Urinary bladder (tissue), 4 donors: ENCODE measurements at places on chromosomes 2 and 18. TPM values are rescaled to one million over a fixed set of nuclear protein-coding genes. Genes with fewer than 3 reads are reported as not detected.

GKN2 gene
- not detected for total RNA-seq

CCDC178 gene
- 3.1 TPM for total RNA-seq

HOXD13 gene
- total RNA-seq, result 14.9 TPM

L3MBTL4 gene
- total RNA-seq, result 6.7 TPM

PROC gene
- total RNA-seq, result 0.74 TPM

HMSD gene
- 0.11 TPM for total RNA-seq

DNA sequence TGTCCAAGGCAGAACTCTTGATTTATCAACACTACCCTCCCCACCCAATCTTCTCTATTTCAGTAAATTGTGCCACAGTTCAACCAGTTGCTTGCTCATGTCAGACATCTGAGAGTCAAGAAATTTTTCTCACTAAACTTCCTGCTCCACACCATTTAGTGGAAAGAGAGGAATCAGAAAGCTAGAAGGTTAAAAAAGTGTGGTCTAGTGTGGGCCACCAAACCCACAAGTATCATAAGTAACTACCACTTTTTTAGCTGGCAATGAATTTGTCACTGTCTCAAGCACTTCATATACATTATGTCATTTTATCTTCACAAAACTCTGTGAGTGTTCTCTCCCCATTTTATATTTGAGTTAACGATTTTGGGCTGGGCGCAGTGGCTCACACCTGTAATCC lies 16.6 kb upstream of the MSTN start:
- DNase-seq, result no peak

- DNase-seq, result no peak
These were observed 26.6 kb downstream of the GEN1 start for GRCh38 chr2:17780546-17780945.

DNA sequence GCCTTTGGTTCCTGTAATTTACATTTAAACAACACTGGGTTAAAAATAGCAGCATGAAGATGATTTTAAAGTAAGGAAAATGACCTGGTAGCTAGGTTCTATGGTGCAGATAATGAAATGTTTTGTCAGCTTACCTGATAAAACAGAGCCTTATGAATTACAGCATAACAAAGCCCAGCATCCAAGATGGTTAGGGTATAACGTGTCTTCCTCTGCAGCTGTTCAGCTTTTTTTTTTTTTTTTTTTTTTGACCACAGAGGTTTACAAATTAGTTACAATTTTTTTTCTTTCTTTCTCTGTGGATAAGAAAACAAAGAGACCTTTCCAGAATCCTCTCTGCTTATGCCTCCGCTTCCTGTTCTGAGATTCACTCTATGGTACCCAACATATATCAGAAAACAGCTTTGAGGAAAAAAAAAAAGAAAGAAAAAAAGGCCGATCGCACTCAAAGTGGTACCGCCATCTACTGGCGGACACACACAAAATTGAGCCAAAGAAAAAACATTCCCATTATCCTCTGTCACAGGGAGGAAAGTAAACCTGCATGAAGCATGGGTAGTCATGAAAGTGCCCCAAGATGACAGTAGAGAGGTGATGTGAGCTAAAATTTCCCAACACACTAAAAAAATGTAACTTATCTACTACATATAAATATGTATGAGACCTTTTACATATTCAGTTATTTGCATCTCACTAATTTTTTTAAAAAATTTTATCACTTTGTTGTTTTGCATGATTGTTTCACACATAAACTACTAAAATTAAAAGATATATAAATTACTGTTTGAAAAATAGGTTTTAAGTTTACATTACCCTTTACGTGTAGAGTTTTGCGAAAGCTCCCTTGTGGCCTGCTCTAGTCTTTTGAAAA lies at the start of gene SCN3A:
SCN3A (minus strand) TSS at position 362 of the 871 bp plus-strand sequence. CDS start 27,656 bp downstream, outside the sequence.
- no peak for DNase-seq

DNA sequence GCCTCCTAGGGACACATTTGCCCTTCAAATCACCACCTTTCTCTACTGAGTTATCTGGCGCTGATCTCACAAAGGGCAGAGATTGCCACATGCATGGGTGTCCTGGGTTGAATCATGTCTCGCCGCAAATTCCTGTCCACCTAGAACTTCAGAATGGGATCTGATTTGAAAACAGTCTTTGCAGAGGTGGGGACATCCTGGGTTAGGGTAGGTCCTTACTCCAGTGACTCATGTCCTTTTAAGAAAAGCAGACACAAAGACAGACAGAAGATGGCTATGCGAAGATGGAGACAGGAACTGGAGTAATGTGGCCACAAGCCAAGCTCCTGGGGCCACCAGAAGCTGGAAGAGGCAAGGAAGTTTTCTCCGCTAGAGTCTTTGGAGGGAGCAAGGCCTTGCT lies 197.4 kb upstream of the SMIM21 start:
- DNase-seq, result no peak

DNA sequence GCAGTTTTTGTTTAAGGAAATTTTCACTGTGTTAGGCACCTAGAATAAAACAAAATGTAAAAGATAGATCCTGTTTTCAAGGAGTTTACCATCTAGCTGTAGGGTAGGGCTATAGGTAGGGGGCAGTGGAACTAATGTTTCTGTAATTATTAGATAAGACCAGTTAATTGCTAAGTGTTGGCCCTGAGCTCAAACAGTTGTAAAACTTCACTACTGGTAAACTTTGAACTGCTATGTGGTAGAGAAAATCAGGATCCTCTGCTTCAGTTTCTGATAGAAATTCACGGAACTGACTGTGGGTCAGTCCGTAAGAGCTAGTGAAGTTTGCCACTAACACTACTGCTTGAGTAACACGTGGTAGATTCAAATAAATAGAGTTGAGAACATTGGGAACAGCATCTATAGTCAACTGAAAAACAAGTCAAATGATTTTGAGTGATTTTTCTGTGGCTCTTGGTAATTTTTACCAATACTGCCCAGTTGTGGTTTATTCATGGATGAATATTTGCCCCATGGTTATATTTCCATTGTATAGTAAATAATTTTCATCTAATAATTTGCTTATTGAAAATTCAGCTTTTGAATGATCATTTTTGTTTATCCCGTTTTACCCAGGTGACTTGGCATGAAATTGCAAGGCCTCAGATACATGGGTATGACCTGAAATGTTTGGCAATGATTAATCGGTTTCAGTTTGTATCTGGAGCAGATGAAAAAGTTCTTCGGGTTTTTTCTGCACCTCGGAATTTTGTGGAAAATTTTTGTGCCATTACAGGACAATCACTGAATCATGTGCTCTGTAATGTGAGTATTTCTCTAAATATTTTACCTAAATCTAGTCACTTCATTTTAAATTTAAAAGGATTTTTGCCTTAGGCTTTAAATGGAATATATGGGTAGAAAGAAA lies 26.4 kb downstream of the ELP2 start:
- DNase-seq, result no peak

GRCh38 chr18:31657823-31658669 lies 26.3 kb downstream of the B4GALT6 start:
- no peak for DNase-seq

DNA sequence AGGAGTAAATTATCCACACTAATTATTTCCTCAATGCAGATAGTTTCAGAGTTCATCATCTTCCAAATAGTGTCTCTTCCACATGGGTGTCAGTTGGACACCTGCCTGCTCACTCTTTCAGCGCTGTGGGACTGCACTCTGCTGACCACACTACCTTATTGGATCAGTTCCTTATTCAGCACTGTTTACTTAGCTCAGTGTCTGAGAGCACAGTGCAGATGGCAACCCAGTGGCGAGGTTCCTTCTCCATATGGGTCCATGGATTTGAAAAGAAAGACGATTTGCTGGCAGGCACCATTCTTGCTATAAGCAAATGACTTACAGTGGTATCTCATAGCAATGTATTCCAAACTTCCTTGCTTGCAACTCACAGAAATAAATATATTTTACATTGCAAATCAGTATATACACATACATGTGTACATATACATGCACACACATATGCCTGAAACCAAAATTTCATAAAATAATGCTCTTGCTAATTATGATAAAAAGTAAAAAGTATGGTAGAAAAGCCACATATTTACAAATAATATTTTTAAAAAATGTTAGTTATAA lies 354.8 kb downstream of the INSIG2 start:
- no peak for DNase-seq

DNA sequence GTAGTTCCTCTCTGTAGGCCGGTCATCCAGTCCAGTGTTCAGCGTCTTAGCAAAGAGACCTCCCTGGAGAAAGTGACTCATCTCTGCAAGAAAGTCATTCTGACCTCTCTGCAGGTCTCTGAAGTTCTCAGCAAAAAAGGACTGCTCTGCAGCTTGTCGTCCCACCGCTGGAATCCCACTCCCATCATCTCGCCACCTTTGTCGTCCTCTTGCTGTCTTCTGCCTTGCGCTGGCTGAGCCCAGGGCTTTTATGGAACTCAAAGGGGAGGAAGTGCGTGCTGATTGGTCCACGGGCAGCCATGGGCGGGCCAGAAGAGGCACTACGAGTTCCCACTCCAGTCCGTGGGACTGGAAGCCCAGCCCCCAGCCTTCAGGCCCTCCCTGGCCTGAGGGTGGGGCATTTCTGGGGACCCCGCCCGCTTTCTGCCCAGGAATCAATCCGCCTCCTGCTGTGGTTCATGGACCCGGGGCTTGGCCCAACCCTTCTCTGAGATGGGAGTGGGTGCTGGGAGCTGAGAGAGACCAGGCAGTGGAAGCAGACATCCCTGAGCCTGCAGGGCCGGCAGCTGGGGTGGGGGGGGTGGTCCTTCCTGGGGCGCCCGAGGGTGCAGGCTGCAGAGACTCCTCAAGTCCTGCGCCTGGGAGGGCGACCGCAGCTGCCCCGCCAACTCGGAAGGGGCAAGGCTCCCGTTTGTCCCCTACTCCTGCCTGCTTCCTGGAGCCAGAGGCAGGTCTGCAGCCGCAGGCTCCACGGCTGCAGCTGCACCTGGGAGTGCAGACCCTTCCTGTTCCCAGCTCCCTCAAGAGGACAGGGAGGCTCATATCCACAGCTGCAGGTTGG lies 660.7 kb upstream of the RAB6C start:
- no peak for DNase-seq

DNA sequence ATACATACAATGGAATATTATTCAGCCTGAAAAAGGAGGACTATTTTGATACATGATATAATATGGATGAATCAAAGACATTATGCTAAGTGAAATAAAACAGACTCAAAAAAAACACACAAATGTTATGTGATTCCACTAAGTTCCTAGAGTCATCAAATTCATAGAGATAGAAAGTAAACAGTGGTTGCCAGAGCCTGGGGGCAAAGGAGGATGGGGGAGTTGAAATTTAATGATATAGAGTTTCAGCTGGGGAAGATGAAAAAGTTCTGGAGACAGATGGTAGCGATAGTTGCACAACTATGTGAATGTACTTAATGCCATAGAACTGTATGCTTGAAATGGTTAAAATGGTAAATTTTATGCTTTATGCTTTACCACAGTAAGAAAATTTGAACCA lies 119.7 kb downstream of the METTL4 start:
- DNase-seq, result no peak

- no peak for DNase-seq
These were observed 49.0 kb upstream of the TMEM87B start for GRCh38 chr2:112006076-112006410.

GRCh38 chr2:178227187-178227586 lies 32.9 kb downstream of the OSBPL6 start:
- DNase-seq, result no peak

DNA sequence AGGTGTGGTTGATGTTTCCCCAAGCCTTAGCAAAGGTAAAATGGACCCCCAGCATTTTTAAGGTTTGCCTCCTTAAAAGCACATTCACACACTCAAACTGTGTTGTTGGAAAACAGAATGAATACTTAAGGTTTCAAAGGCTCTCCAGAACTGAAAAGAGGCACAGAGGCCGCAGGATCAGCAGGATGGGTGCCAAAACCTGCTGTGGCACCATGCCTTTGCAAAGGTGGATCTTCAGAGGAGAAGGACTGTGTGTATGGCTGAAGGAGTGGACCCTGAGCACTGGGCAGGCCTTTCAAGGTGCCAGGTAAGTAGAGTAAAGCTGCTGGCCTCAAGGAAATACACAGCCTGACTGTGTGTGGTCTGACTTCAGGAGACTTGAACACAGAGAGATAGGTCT lies 127.3 kb downstream of the XRCC5 start:
- DNase-seq, result no peak

- DNase-seq, result no peak
These were observed 33.5 kb downstream of the GALNT5 start for GRCh38 chr2:157291018-157291417.

- DNase-seq, result no peak
These were observed 90.3 kb upstream of the RTN4 start for GRCh38 chr2:55140316-55141219.

DNA sequence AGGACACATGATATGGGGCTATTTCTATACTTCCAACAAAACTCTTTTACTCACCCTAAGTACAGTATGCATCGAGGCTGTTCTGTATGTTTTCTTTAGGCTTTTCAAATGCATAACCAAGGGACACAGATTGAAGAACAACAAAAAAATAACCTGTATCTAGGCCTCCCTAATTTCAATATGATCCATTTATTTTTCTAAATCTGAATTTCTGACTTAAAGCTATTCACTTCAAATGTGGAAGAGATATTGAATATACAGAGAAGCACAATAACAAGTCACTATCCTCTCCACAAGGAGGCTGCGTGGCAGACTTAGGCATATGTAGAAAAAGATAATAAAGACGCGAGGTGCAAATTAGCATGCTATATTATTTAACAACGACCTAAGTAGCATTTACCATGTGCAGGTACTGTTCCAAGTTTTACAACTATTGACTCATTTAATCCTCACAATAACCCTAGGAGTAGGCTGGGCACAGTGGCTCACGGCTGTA lies 39.3 kb upstream of the MFF start:
- DNase-seq, result no peak

- DNase-seq, result no peak
These were observed 80.4 kb downstream of the MTA3 start for GRCh38 chr2:42648796-42649195.
